ENCODE measurements at places on chromosomes 16 and 17. TPM values are rescaled to one million over a fixed set of nuclear protein-coding genes. Genes with fewer than 3 reads are reported as not detected.

The FOXO3B gene
- total RNA-seq = 2.0 TPM

The MYH3 gene
- 0.32 TPM for total RNA-seq

The C17orf100 gene
- 4.3 TPM for total RNA-seq

The TBC1D3E gene
- not detected for total RNA-seq

The HOXB6 gene
- total RNA-seq = 5.1 TPM

DNA sequence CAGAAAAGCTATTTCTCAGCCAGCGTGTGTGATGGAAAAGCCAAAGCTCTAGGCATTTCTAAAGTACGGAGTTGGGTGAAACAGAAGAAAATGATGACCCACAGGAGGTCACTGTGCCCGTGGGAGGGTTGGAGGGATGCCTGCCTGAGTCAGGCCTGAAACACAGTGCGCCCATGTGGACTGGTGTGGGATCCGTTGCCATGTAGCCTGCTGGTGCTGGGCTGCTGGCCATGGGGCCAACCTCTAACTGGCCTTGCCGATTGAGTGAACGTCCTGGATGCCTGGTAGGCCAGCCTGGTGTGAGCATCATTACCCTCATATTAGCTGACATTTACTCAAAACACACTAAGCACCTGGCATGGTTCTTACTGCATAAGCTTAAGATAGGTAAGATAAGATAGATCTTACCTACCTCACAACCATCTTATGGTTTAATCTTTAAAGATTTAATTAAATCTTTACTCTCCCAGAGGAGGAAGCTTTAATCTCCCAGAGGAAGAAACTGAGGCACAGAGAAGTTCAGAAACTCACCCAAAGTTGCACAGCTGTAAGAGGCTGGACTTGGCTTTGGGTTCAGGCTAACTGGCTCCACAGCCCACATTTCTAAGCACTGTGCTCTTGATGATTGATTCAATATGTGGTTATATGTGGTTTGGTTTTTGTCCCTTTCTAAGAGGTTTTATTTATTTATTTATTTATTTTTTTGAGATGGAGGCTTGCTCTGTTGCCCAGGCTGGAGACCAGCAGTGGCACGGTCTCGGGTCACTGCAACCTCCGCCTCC lies 15.7 kb downstream of the MGAT5B start:
- DNase-seq = no peak

GRCh38 chr17:82059272-82060000 lies 6.2 kb downstream of the DUS1L start:
- DNase-seq = no peak

- DNase-seq = no peak
Measured at GRCh38 chr17:72599891-72600290, 479.1 kb downstream of the SOX9 start.

GRCh38 chr17:79648181-79648831 lies 37.5 kb upstream of the RBFOX3 start:
- DNase-seq = peak; percentile 37

GRCh38 chr17:58507123-58507634 lies 7.3 kb downstream of the MTMR4 start:
- no peak for DNase-seq

DNA sequence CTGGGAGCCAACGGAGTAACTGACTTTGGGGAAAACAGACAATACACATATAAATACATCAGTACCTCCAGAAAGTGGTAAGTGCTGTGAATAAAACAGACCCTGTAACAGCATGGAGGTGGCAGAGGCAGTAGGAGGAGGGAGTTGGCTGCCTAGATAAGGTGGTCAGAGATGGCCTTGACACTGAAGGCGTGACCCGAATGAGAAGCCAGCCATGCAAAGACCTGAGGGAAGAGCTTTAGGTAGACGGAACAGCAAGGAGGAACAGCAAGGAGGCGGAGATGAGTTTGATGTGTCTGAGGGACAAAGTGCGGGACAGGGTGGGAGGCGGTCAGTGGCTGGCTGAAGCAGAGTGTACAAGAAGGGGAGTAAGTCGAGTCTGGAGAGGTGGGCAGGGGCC lies 8.1 kb upstream of the SLC6A4 start:
- DNase-seq = no peak

DNA sequence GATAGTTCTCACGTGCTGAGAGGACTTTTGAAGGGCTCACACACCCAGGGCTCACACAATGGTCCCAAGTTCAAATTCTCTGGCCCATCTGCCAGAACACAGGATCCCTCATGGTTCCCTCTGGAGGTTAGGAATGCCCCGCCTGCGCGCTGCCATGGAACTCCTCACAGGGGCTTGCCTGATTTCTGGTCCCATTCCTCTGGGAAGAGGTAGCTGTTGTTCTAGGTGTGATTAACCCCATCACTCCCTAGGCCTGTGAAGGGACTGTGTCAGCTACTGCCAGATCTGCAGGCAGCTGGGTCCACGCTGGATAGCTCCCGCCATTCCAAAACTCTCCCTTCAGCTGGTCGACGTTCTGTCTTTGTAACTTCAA lies 2.3 kb upstream of the ARMC5 start:
- peak; percentile 58 for DNase-seq

DNA sequence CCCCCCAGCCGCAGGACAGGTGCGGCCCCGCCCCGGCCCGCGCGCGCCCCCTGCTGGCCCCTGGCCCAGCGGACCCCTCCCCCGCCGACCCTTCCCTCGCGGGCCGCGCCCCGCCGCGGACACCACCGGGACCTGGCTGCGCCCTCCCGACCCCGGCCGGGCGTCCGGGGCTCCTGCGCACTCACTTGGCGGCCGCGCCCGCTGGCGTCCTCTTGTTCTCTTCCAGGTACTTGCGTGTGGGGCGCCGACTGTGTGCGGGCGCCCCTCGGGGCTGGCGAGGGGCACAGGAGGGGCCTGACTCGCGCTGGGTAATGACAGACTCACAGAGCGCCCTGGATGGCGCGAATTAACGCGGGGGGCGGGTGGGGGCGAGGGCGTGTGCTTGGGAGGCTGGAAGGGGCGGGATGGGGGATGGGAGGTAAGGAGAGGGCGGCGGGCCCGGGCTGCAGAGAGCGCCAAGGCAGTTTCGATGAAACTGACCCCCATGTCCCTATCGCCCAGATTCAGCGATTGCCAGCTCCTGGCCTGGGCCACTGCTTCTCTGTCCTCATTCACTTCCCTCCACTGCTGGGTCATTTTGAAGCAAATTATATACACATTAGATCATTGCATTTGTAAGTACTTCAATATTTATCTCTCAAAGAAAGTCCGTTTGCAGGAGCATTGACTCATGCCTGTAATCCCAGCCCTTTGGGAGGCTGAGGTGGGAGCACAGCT lies 445 bp upstream of the DBNDD1 start:
- DNase-seq = no peak

DNA sequence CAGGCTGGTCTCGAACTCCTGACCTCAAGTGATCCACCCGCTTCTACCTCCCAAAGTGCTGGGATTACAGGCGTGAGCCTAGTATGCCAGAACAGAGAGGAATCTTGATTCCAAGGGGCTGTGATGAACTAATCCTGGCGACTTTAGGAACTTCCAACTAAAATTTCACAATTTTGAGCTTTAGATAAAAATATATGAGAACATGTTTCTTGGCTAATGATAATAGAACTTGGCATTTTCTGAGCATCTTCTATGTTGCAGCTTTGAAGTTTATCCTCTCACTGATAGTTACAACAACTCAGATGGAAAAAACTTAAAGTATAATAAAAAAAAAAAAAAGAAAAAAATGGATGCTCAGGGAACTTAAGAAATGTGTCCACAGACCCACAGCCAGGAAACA lies 69.8 kb upstream of the WSCD1 start:
- DNase-seq = no peak

GRCh38 chr16:82629441-82630027 lies 2.8 kb downstream of the CDH13 start:
- peak; percentile 74 for DNase-seq

GRCh38 chr16:81531419-81531821 lies 86.8 kb downstream of the CMIP start:
- DNase-seq = no peak

DNA sequence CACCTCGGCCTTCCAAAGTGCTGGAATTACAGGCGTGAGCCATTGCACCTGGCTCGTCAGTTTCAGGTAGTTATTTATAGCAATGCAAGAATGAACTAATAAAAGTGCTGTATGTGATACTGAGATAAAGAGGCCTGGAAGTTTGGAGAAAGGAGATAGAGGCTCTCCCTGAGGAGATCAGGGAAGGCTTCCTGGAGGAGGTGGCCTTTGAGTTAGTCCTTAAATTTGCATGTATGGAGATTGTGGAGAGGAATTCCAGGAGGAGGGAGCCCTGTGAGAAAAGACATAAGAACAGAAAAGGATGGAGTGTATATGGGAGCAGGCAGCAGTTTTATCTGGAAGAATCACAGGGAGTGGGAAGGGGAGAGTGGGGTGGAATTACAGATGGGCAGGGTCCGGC lies 276.6 kb upstream of the EEF2KMT start:
- DNase-seq = no peak

DNA sequence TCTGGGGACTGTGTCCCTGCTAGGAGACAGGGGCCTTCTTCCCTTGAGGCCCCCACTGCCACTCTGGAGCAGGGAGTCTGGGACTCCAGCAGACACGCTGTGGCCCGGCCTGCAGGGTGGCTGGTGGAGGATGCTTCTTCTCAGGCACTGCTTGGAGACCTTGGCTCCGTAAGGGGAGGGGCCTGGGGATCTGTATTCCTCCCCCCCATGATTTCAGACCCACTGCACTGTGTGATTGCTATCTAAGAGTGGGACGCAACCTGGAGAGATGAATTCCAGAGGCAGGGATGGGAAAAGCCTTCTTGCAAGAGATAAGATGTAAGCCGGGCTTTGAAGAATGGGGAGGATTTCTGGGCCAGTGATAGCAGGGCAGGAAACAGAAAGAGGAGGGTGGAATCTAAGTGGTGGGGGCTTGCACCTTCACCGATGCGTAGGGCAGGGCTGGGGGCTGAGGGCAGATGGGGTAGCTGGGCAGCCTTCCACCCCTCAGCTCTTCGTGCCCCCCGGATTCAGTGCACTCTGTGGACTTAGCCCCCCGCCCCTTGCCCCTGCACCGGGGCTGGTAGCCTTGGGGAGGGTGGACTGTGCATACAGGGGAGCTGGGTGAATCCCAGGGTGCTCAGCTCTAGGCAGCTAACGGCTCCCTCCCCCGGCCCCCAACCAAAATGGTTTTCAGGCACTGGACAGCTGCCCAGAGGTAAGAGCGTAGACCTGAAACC lies 5.2 kb upstream of the GSE1 start:
- no peak for DNase-seq
